ENCODE measurements at places on chromosomes 6 and 20.

GRCh38 chr20:47785311-47785853 is at the start of gene SULF2:
SULF2 (minus strand) TSS chr20:47785481; CDS start chr20:47757363, 28,118 bp downstream.
- DNase-seq = no peak

DNA sequence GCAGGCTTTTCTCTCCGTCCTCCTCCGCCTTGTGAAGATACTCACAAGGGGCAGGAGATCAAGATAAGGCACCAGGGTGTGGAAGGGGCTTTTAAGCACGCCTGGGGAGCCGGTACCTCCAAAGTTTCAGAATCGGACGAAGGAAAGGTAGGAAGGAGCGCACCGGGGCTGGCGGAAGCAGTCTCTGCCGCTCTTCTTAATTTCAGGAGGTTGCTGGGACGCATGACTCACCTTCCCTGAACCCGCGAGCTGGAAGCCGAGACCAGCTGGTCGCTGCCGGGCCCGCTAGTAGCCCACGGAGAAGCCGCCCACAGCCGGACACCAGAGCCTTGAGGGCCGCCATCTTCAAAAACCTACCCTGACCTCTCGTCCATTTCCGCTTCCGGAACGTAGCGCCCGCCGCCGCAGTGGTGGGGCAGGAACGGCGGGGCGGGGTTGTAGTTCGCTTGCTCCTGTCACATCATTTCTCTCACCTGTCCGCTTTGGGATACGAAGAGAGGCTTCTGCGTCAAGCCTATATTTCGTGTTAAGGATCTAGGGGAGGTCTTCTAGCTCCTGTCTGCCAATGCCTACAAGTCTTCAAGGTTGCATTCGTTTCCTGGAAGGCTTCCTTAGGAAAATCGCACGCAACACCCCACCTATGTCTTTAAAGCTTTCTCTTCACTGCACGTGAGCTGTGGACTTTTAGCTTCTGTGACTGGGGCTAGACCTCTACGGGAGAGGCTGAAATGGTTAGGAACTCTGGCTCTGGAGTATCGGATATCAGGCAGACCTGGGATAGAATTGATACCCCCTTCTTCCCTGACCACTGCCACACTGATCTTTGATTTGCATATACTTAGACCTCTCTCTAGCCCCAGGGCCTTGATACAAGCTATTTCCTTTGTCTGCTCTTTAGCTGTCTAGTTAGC is at the start of gene MRPS18A:
Gene MRPS18A, minus strand, starts transcription at position 355 of the 911 bp plus-strand sequence. Its CDS starts 12 bp downstream, at position 343.
- peak; percentile 94 for DNase-seq

GRCh38 chr6:45305546-45305945 is 22.6 kb upstream of the RUNX2 start:
- no peak for DNase-seq

DNA sequence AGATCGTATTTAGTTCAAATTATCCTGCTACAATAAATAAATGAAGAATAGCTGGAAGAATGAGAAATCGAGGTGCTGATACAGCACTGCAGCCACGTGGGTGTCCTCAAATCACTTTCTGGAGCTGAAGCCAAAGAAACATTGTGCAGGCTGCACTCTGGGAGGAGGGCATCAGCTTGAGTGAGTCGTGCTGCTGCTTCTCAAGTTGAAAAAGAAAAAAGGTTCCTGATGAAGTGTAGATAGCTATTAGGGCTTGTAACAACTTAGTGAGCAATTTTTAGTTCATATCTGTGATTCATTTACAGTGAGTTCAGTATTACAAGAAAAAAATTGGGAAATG is 40.5 kb downstream of the DSE start:
- DNase-seq = peak; percentile 14

DNA sequence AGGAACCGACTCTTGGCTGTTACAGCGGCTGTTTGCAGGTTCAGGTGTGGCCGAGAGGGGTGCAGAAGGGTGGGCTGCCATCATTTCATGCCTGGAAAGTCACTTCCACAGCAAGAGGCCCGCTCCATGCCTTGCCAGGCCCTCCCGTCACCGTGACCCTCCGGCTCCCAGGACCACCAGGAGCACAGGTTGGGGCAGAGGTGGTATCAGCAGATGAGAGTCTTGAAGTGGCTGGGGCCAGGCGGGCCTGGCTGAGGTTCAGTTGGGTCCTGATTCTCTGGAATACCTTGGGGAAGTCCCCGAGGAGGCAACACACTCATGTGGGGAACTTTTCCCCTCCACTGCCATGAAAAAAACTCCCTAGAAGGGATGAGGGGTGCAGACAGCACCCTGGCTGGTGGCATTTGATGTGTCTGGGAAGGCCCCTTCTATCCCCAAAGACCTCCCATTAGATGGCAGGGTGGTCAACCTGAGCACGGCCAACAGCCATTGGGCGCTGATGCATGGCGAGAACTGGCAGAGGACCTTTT is 34.2 kb upstream of the IRF4 start:
- DNase-seq = no peak
